ENCODE measurements at places on chromosomes 2 and 18.

DNA sequence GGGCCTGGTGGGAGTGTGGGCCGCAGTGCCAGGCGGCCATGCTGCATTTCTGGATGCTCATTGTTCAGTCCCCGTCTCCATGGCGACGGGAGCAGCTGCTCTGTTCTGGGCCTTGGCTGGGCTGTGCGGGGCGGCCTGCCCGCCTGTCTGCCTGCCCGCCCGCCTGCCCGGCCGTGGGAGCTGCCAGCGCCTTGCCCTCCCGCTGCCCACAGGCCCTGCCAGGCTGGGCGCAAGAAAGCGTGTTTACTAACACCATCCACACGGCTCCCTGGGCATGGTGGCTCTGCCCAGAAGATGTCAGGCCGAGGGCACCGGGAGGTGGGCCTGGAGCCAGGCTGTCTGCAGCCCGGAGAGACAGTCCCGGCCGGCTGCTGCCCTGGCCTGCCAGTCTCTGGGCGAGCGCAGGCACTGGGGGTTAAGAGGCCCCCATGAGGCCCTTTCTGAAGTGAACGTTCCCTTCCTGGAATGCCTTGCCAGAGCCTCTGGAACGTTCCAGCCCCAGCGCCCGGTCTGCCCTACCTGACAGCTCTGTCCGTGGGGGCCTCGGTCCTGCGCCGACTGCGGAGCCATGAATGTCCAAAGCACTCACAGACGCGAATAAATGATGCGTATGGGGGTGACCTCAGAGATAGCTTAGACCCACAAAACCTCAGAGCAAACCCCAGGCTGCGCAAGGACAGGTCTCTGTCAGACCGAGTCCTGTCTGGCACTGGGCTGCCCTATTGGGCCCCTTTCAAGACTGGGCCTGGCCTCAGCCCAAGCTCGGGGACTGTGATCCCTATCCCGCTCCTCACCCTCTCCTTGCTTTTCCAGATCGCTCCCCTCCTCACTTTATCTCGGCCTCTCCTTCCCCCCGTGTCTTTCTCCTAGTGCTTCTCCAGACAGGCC is 44.3 kb downstream of the MYCN start:
- no peak for DNase-seq

DNA sequence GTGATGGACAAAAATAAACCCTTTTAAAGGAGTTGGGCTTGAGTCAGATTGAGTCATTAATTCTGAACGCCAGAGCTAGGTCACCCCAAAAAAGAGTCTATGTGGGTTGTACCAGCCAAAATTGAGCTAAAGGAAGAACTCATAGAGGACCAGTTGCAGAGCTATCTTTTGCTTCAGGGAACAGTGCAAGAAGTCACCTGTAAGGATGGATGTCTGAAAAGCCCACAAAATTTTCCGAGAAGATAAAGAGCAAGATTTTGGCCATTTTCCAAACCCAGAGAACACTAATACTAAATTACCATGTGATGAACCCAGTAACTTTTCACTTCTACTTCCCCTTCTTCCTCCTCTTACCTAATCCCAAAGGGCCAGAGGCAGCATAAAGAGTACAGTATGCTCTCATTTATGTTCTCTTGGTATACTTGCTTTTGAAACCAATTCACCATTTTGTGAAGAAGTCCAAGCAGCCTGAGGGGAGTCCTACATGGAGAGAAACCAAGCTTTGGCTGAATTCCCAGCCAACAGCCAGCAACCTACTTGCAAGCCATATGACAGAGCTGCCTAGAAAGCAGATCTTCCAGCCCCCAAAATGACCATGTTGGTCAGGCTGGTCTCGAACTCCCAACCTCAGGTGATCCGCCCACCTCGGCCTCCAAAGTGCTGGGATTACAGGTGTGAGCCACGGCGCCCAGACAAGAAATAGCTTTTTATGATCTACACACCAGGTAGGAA is 551.7 kb downstream of the SATB2 start:
- DNase-seq, result no peak

GRCh38 chr2:205800773-205801172 is 118.5 kb downstream of the NRP2 start:
- no peak for DNase-seq

DNA sequence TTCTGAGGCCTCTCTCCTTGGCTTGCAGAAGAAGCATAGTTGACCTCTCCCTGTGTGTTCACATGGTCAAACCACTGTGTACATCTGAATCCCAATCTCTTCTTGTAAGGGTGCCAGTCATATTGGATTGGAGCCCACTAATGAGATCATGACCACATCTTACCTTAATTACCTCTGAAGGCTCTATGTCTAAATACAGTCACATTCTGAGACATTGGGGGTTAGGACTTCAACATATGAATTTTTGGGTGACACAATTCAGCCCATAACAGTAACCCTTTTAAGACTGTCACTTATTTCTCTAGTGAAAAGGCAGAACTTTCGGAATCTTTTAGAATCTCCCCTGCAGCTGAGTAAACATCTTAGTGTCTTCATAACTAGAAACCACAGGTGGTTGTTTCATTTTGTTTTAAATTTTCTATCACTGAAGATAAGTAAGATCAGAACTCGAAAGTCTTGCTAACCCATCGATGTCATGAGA is 33.3 kb downstream of the BMP10 start:
- no peak for DNase-seq

DNA sequence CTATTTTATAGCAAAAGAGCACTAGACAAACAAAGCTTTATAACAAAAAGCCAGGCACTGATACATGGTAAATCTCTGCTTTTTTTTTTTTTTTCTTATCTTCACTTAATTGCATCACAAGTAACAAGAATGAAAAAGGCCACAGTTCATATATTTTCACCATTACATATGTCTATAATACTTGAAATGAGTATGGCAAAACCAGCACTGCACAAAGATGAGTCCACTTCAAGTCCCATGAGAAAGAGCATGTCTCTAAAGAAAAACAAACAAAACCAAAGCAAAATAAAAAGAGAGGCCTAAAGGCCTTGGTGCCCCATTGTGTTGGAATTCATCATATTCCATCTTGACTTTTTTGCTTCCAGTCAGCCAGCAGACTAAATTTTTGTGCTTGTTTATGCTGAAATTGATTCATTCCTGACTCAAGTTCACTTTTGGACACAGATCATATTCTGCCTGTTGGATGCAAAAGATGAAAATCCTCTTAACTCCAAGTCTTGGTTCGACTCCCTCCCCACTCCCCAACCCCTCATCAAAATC is 264.9 kb upstream of the CCDC68 start:
- DNase-seq, result no peak

DNA sequence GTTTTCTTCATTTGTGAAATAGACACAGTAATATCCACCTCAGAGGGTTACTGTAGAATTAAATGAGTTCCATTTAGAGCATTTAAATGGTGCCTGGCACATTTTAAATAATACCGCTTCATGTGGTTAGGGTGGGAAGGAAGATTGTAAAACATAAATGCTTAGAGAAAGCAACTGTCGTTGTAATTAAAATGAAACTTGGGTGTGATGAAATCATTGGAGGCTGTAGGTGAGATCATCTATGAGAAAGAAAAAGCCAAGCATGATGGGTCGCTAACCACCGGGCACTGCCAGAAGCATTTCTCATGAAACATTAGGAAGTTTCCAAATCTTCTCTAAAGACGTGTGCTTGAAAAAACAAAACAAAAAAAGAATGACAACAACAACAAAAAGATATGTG is 8.2 kb upstream of the SLC39A10 start:
- no peak for DNase-seq

GRCh38 chr2:178238750-178239149 is 44.4 kb downstream of the OSBPL6 start:
- no peak for DNase-seq

DNA sequence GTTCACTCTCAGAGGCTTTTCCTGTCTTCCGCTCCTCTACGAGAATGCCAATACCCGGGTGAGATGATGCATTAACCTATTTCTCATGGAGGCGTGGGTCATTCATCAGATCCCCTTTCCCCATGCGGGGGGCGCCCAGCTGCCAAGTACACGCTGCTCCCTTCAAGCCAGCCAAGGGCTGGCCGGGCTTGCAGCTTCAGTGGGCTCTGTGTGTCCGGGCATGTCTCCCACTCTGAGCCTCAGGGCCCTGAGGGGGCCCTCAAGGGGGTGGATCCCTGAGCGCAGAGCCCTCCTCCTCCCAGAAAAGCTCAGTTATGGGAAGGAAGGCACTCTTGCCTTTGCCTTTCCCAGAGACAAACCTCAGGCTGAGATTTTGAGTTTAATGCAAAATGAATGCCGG is 431.8 kb upstream of the MYT1L start:
- no peak for DNase-seq
